ENCODE measurements at places on chromosomes 13 and 19.

DNA sequence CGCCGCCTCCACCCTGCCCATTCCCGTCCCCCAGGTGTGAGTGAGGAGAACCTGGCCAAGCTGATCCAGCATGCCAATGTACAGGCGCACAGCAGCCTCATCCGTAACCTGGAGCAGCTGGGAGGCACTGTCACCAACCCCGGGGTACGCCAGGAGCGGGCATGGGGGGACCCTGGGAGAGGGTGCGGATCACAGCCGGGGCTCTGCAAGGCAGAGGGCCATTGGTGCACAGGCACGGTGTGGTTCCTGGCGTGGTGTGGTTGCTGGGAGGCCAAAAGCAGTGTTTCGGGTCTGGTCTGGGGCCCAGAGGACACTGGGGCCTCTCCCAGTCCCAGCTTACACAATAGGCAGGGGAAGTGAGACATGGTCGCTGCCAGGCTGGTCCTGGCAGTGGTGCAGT is 8.3 kb downstream of the STXBP2 start:
- DNase-seq = no peak

DNA sequence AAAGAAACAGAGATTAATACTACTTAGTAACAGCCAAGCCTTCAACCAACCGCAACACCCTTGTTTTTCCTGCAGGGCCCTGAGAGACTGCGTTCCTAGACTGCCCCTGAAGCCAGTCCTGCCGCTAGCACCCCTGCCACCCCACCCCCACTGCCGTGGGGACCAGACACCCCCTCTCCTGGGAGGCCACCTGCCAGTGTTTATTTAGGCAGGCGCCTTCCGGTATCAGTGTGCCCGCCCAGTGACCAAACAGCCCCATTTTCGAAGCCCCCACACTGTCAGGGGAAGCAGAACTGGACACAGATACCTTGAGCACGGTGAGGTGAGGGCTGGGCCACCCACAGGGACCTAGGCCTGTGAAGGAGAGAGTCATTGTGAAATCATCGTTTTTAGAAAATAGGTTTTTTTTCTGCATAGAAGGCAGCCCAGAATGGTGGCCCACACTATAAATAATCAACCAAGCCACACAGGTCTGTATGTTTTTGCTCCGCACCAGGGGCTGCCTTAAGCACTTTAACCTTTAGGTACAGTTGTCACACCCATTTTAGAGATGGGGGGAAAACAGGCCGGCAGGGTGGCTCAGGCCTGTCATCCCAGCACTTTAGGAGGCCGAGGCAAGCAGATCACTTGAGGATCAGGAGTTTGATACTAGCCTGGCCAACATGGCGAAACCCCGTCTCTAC is 3.5 kb upstream of the TLE5 start:
- DNase-seq = peak; percentile 44

GRCh38 chr13:53015971-53016370 is 12.6 kb upstream of the OLFM4 start:
- DNase-seq = no peak

DNA sequence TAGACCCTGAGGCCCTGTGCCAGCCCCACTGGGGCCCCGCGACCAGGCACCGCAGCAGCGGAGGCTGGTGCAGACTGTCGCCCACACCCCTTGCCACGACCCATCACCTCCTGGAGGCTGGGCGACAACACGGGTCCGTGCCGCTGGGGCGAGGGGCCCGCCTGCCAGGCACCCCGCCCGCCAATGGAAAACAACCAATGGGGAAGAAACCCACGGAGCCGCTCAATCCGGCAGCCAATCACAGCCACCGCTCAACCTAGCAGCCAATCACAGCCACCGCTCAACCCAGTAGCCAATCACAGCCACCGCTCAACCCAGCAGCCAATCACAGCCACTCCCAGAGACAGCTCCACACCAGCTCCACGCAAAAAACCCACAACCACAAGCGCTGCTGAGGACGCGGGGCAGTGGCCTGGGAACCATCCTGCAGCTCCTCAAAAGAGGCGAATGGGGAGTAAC is 29.7 kb downstream of the GPX4 start:
- peak; percentile 61 for DNase-seq

- DNase-seq = peak; percentile 69
These were observed 11.6 kb downstream of the OXGR1 start for GRCh38 chr13:96982672-96983071.

GRCh38 chr19:294341-294945 is 3.2 kb upstream of the PLPP2 start:
- no peak for DNase-seq

GRCh38 chr19:661427-662196 is 1.4 kb downstream of the RNF126 start:
- DNase-seq = peak; percentile 68

- DNase-seq = peak; percentile 81
These were observed 2.1 kb downstream of the CILP2 start for GRCh38 chr19:19540064-19540714.

DNA sequence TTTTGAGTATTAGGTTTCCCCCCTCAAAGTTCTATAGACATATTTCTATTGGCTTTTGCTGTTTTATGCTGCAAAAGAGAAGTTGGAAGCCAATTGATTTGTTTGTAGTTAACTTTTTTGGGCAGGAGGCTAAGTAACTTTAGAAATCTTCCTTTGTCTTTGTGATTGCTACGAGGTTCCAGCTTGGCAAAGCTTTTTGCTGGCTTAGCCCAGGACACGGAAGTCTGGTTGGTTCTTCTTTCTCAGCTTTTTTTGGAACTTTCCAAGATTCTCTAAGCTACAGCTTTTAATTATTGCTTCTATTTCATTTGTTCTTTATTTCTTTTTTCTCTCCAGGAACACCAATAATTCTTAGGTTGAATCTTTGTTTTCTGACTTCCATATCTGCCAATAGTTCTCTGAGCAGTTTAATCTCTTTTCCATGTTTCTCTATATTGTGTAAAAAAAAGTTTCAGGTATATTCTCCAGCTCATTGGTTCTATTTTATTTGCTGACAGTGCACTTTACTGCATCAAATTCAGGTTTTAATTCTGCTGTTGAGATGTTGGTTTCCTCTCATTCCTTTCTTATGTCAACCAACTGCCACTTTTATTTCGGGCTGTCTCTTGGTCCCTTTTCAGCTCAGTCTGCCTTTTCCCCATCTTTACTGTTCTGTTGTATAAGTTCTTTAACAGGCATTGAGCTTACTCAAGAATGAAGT is 27.8 kb downstream of the MBNL2 start:
- DNase-seq = no peak

DNA sequence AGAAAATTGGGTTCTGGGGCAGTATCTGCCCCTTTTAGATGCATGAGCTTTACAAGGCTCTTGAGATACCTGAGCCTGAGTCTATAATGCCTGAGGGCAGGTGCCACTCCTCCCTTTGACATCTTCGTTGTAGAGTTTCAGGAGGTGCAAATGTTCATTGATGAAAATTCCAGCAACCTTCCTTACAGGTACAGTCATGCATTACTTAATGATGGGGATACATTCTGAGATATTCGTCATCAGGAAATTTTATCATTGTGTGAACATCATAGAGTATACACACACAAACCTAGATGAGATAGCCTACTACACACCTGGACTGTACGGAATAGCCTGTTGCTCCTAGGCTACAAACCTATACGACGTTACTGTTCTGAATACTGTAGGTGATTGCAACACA is 310.0 kb downstream of the SHISA2 start:
- no peak for DNase-seq

All from common myeloid progenitor, CD34-positive (primary cell).